Natural killer cell treated with Interleukin-12 subunit alpha and Interleukin-12 subunit beta and Interleukin-15 and Interleukin-18, amount 100 ng/mL, for 72 hours (primary cell): ENCODE measurements at places on chromosomes 5 and 9. TPM values are rescaled to one million over a fixed set of nuclear protein-coding genes. Genes with fewer than 3 reads are reported as not detected.

The ROPN1L gene
- 0.57 TPM for total RNA-seq

The TRPM3 gene
- not detected for total RNA-seq

The RGMB gene
- total RNA-seq: 0.74 TPM

The C5orf34 gene
- 4.7 TPM for total RNA-seq

The CDH12 gene
- not detected for total RNA-seq

The NDUFS6 gene
- total RNA-seq: 35.5 TPM
